Stimulated activated CD8-positive, alpha-beta memory T cell treated with anti-CD3 and anti-CD28 coated beads, Interleukin-15, amount 100 ng/mL, for 4 hours (primary cell): ENCODE measurements at places on chromosomes 3 and 15.
A peak's percentile ranks its signal among the peaks of the same experiment; 100 is the strongest.

- DNase-seq, result no peak
Measured at GRCh38 chr3:14680716-14681115, 5.8 kb downstream of the C3orf20 start.

- no peak for DNase-seq
Measured at GRCh38 chr3:126446791-126447190, 28.9 kb downstream of the ZXDC start.

- no peak for DNase-seq
Measured at GRCh38 chr15:67380921-67381320, 126.3 kb downstream of the IQCH start.

GRCh38 chr3:71599416-71599815 lies 15.9 kb upstream of the FOXP1 start:
- DNase-seq, result no peak

DNA sequence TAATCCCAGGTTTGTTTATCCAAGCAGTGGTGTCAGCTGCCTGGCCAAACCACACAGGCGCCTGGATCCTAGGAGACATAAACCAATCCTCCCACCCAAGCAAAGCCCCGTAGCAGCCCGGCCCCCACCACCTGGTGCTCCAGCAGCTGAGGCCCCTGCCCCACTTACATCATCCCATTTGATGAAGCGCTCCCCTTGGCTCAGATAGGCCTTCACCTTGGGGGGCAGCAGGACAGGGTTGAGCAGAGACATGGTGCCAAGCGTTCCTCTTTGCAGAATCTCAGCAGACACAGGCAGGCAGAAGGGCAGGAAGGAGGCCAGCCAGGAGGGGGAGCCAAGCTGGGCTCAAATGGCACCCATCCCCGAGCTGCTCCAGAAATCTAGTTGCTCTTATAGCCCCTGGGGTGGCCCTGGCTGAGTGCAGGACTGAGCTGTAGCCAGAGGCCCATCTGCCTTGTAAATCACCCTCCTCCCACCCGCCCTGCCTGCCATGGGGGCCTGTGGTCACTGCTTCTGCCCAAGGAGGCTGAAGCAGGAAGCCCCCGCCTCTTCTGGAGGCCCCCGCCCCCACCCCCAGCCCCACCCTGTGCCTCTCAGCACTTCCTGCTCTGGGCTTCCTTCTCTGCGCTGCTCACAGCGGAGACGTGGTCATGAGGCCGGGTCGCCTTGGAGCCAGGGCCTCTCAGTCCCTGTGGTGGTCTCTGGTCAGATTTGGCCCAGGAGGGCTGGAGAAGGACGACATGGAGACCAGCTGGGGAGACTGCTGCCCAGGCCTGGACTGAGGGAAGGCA lies at the start of gene PLCB2:
PLCB2 (minus strand) TSS at position 515 of the 791 bp plus-strand sequence; CDS start at position 252, 263 bp downstream.
- DNase-seq, result peak; percentile 47

GRCh38 chr3:114293838-114294535 lies at the start of gene TIGIT:
Gene TIGIT, plus strand, starts transcription at chr3:114294028. Its CDS starts 34 bp downstream, at chr3:114294062.
- DNase-seq, result no peak

GRCh38 chr3:136385457-136385856 lies 135.3 kb downstream of the PCCB start:
- DNase-seq, result no peak

- no peak for DNase-seq
Measured at GRCh38 chr15:40766194-40766815, 2.4 kb downstream of the GCHFR start.

DNA sequence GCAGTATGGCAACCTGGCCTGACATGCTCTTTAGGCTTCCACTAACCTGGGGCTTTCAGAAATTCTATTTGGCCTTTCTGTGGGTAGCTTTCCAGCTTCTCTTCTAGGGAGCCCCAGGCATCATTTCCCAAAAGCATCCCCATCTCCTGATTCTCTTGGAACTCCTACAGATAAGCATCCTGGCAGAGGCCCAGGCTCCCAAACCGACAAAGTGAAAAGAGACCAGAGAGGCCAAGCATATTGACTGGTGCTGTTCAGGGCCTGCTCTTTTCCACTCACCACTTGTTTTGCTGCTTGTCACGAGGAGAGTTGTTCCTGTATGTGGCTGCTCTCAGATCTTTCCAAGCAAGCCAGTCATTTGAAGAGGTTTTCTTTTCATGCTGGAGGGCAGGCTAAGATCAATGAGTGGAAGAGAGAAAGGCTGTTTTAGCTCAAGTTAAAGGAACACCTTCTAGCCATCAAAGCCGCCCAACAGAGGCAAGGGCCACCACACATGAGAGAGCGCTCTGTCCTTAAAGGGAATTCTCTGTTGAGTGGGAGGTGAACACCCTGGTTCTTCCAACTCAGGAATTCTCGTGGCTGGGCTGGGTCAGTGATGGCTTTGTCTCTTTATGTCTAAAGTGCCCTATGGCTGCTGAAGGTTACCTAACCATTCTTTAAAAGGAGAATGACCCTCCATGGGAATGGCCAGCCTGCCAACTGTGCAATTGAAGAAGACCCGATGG lies 31.1 kb upstream of the NR2E3 start:
- DNase-seq, result no peak

- no peak for DNase-seq
Measured at GRCh38 chr3:46393554-46394434, 13.1 kb downstream of the CCR5AS start.
